Natural killer cell (primary cell): ENCODE measurements at places on chromosomes 6 and 20. TPM values are rescaled to one million over a fixed set of nuclear protein-coding genes. Genes with fewer than 3 reads are reported as not detected.

GRCh38 chr6:46862381-46862780 is 59.4 kb downstream of the ADGRF5 start:
- H3K27me3 ChIP-seq: no peaks in the 10 kb centered on the region

DNA sequence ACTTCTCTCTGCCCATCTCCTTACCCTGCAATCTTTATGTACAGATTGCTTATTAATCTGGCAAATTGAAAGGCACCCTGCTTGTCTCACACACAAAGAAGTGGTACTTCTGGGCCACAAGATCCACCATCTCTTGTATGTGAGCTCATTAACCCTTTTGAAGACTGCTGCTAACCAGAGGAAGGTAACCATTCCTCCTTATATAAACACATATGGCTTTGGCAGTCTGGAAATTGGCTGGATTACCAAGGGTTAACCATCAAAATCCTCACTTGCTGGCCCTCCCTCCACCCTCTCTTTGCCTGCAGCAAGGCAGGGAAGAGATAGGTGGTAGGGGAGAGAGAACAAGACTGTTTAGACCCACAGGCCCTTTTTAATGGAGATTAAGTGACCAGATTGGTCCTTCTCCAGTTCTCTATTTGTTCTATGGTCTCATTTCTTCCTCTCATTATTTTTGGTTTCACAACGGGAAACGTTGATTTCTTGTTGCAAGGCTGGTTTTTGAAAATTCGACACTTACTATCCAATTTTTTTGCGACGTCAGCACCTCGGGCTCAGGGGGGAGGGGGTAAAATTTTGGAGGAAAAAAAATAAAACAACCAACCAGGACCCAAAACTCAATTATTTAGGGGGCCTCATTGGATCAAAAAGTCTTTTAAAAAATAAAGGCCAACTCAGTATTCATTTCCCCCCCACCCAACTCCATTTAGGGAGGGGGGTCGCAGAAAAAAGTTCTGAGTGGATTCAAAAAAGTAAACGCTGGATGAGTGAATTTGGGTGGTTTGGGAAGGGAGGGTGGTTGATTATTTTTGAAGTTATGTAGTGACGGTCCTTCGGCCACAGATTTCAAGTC is 859 bp downstream of the PPP1R10 start:
- H3K36me3 ChIP-seq: peaks cover 31% of the 10 kb centered on the region
- H3K27ac ChIP-seq: peak overlapping the region; percentile 99
- H3K4me1 ChIP-seq: peaks cover 23% of the 10 kb centered on the region

DNA sequence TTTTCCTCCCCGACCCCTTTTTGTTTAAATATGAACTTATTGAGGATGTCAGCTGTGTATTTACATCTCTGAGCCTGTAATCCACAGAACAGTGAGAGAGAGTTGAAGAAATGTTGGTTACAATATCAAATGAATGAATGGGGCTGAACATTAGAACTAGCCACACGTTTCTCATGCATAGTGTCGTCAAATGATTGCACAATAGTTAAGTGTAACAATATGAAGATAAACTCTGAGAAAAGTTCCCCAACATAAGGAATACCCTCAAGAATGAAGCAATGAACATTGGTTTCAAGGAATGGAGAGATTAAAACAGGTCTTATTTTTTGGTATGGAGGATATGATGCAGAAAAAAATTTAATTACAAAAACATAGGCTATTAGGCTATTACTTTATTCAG is 100.5 kb upstream of the DTNBP1 start:
- no peaks in the 10 kb centered on the region for H3K36me3 ChIP-seq
- DNase-seq: no peak
- H3K27ac ChIP-seq: no peak overlapping the region
- H3K4me3 ChIP-seq: no peak overlapping the region
- H3K27me3 ChIP-seq: no peaks in the 10 kb centered on the region
- H3K4me1 ChIP-seq: no peaks in the 10 kb centered on the region

DNA sequence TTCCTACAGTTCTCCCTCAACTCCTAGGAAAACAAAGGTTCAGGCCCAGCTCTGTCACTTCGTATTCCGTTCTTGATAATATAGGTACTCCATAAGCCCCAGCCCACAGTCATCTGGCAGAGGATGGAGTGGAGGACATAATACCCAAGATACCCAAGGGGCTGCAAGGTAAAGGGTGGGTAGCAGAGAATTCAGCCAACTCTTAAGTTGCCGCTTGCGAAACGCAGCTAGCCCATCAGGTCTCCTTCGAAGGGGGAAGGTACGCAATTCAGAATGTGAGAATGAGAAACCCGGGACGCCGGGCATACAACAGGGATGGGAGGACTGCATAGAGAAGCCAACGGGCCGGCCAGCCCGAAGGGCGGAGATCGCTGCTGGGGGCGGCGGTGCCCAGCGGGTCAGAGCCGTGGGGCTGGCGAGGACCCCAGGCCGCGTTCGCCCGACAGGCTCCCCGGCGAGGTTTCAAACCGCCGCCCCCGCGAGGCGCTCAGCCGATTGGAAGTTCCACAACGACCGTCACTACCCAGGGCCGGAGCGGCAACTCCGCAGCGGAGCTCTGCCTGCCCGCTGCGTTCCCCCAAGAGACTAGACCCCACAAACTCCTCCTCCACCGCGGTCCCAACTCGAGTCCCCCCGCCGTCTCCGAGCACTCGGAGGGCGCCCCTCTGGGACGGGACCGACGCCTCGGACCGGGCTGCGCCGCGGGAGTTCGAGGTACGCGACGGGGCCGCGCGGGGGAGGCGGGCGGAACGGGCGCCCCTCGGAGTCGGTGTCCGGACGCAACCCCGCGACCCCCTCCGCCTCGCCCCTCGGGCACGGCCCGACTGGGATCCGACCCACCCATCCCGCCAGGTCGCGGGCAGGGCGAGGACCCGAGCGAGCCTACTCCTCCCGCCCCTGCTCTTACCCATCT is 911 bp downstream of the CDK19 start:
- no peaks in the 10 kb centered on the region for H3K36me3 ChIP-seq
- H3K27ac ChIP-seq: peak overlapping the region; percentile 93
- peak; percentile 68 for DNase-seq
- H3K27me3 ChIP-seq: no peaks in the 10 kb centered on the region
- H3K4me1 ChIP-seq: peaks cover 13% of the 10 kb centered on the region

- H3K4me1 ChIP-seq: no peaks in the 10 kb centered on the region
- no peak for DNase-seq
- no peak overlapping the region for H3K27ac ChIP-seq
These were observed 48.1 kb downstream of the PRL start for GRCh38 chr6:22248513-22249308.

DNA sequence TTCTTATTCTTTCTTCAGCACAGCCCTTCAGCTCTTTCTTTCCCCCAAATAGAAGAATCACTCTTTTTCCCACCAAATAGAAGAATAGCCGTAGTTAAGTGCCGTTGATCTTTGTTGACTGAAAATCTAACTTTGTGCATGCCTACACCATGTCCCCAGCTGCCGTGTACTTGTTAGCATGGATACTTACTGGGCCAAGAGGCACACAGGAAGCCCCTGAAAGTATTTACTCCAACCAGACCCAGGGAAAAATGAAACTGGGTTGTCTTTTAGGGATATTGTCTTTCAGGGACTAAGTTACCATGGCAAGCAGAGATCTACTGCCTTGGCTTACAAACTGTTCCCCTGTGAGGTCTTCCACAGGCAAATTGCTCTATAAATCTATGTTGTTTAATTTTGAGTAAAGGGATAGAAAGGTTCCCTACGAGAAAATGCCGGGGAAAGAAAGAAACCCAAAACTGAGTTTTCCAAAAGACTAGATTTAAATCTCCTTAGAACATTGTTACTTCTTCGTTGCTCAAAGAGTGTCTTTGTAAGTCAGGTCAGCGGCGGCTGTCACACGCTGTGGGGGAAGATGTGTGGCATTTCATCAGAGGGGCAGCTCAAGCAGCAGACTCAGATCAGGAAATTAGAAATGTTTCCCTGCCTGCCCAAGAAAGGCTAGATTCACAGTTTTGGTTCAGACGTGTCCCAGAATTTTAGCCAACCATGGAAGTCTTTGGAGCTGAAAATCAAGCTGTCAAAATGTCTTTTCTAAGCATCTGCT is 188.2 kb upstream of the PRND start:
- no peak overlapping the region for H3K4me3 ChIP-seq
- no peaks in the 10 kb centered on the region for H3K36me3 ChIP-seq
- H3K27me3 ChIP-seq: no peaks in the 10 kb centered on the region
- no peak for DNase-seq
- no peak overlapping the region for H3K27ac ChIP-seq
- H3K4me1 ChIP-seq: no peaks in the 10 kb centered on the region

GRCh38 chr6:15080895-15081294 is 165.0 kb upstream of the JARID2 start:
- no peaks in the 10 kb centered on the region for H3K27me3 ChIP-seq
- H3K4me1 ChIP-seq: peaks cover 3% of the 10 kb centered on the region
- H3K4me3 ChIP-seq: no peak overlapping the region
- DNase-seq: no peak
- no peak overlapping the region for H3K27ac ChIP-seq

- DNase-seq: no peak
- H3K27ac ChIP-seq: no peak overlapping the region
- no peaks in the 10 kb centered on the region for H3K36me3 ChIP-seq
- H3K4me3 ChIP-seq: no peak overlapping the region
- no peaks in the 10 kb centered on the region for H3K27me3 ChIP-seq
- H3K4me1 ChIP-seq: peaks cover 8% of the 10 kb centered on the region
These were observed 31.8 kb downstream of the MYB start for GRCh38 chr6:135212935-135213334.

DNA sequence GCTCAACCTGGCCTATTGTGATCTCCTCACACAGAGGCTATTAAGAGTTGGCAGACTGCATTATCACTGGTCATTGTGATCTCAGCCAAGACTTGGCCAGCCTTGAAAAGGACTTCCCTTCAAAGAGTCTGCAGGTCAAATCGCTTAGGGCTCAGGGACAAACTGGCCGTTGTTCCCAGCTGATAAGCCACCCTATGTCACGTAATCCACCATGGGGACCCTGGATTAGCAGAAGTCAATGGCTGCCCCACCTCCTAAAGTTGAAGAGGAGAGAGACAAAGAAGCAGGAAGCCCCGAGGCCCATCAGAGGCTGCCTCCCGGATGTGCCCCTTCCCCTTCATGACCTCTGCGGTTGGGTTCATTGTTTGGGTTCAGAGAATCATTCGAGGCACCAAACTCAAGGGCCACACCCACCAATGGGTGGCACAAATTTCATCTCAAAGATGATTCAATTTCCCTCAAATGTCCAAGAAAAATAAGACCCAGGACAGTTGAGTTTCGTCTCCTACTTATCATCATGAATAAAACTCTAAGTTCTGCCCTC is 56.6 kb downstream of the BPIFB1 start:
- no peaks in the 10 kb centered on the region for H3K27me3 ChIP-seq
- no peak for DNase-seq
- no peak overlapping the region for H3K4me3 ChIP-seq
- H3K4me1 ChIP-seq: no peaks in the 10 kb centered on the region
- H3K27ac ChIP-seq: no peak overlapping the region
- no peaks in the 10 kb centered on the region for H3K36me3 ChIP-seq

DNA sequence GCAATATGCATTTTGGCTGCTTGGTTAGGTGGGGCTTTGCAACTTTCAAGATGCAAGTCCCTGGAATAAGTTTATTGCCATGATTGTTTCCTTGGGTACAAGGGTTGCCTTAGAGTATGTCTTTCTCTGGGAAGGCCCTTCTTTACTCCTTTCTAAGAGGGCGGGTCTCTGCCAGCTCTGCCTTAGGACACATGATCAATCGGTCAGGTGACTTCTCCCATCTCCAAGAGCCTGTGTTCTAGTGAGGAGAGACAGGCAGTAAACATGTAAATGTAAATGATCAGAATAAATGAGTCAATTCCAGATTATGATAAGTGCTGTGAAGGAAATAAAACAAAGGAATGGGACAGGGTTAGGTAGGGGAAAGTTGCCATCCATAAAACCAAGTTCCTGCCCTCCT is 43.2 kb upstream of the BCAS1 start:
- no peaks in the 10 kb centered on the region for H3K36me3 ChIP-seq
- H3K27me3 ChIP-seq: no peaks in the 10 kb centered on the region
- no peak for DNase-seq
- no peak overlapping the region for H3K27ac ChIP-seq
- no peaks in the 10 kb centered on the region for H3K4me1 ChIP-seq

- no peak for DNase-seq
- no peaks in the 10 kb centered on the region for H3K4me1 ChIP-seq
- no peak overlapping the region for H3K27ac ChIP-seq
- H3K27me3 ChIP-seq: no peaks in the 10 kb centered on the region
- no peaks in the 10 kb centered on the region for H3K36me3 ChIP-seq
These were observed 88.5 kb upstream of the PTPN1 start for GRCh38 chr20:50421356-50422340.

DNA sequence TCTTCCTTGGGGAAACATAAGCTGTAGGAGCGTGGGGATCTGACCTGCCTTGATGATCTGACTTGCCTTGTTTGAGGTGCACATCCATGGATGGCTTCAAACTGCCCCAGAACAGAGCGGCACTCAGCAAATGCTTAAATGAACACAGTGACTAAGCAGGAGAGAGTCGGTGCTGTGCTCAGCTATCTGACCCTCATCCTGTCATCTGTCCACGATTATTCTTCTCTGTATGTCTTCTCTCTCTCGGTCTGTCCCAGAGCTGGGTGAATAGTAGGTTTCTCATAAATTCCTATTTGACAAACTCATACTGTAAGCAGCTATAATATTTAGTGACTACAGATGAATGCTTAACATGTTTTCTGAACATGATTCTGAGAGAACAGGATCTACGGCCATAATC is 37.3 kb downstream of the TRAM2 start:
- H3K4me3 ChIP-seq: no peak overlapping the region
- DNase-seq: no peak
- no peaks in the 10 kb centered on the region for H3K36me3 ChIP-seq
- H3K27me3 ChIP-seq: no peaks in the 10 kb centered on the region
- no peak overlapping the region for H3K27ac ChIP-seq

DNA sequence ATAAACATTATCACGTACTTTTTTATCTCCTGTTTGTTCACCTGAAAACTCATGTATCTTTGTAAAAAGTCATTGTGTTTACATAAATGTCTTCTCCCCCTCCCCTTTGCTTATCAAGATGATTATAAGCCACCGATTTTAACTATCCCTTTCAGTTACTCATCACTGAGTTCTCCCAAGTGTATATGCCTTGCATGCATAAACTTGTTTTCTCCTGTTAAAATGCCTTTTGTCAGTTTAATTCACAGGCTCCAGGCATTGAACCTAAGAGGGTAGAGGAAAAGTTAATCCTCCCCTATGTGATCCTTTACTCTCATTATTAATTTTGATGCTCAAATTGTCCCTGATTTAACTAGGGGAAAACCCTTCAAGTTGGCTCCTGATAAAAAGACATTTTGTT is 24.2 kb downstream of the ANKEF1 start:
- DNase-seq: no peak
- H3K27me3 ChIP-seq: no peaks in the 10 kb centered on the region
- no peak overlapping the region for H3K4me3 ChIP-seq
- peaks cover 16% of the 10 kb centered on the region for H3K36me3 ChIP-seq

Gene ZNF217
- 69.1 TPM for total RNA-seq

Gene C6orf120
- total RNA-seq: 17.3 TPM

Gene EGFL8
- 20.1 TPM for total RNA-seq

Gene SMLR1
- total RNA-seq: not detected

Gene TTK
- 0.87 TPM for total RNA-seq

Gene SRSF12
- 0.45 TPM for total RNA-seq

Gene KIF6
- not detected for total RNA-seq

Gene OTOR
- not detected for total RNA-seq

Gene TAGAP
- total RNA-seq: 178 TPM

Gene FAM83C
- not detected for total RNA-seq

Gene ASIP
- not detected for total RNA-seq

Gene FOXC1
- total RNA-seq: 0.16 TPM

Gene PRELID3B
- 51.4 TPM for total RNA-seq

Gene GPANK1
- total RNA-seq: 18.2 TPM
